Nucleus accumbens (tissue), 56 donors: ENCODE measurements at places on chromosomes 6 and 20.

GRCh38 chr6:162230147-162230752 is 497.3 kb downstream of the PRKN start:
- no peak for DNase-seq

- no peak for DNase-seq
Measured at GRCh38 chr20:59661153-59661552, 56.8 kb downstream of the PHACTR3 start.

DNA sequence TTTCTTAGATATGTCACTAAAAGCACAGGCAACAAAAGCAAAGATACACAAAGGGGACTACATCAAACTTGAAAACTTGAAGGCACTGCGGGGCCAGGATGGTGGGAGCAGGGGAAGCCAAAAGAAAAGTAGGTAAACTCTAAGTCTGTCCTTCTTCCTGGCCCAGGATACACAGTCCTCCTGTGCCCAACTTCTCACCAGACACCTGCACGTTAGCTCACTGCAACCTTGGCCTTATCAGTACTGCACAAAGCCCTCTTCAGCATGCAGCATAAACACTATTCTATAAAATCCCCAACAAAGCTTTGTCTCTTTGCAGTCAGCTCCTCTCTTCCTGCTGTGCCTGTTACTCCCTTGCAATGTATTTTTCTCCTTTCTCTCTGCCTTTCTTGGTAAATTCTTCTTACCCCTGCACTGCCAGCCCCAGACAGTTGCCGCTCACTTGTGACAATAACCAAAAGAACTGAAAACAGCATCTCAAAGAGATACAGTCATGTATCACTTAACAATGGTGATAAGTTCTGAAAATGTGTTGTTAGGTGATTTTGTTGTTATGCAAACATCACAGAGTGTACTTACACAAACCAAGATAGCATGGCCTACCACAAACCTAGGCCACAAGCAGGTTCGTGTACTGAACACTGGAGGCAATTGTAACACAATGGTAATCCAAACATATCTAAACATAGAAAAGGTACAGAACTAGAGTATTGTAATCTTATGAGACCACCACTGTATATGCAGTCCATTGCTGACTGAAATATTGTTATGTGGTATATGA is 51.2 kb downstream of the NINL start:
- no peak for DNase-seq

GRCh38 chr20:11717562-11717961 is 200.1 kb upstream of the BTBD3 start:
- DNase-seq: no peak

DNA sequence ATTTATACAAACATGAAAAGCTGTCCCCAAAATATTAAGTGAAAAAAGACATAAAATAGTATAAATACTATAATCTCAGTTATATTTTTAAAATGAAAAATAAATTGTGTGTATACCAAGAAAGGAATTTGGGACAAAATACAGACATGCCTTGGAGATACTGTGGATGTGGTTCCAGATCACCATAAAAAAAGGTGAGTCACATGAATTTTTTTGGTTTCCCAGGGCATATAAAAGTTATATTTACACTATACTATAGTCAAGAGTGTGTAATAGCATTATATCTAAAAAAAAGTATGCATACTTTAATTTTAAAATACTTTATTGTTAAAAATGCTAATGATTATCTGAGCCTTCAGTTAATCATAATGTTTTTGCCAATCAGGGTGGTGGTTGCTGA is 17.4 kb upstream of the SDHAF4 start:
- DNase-seq: no peak

DNA sequence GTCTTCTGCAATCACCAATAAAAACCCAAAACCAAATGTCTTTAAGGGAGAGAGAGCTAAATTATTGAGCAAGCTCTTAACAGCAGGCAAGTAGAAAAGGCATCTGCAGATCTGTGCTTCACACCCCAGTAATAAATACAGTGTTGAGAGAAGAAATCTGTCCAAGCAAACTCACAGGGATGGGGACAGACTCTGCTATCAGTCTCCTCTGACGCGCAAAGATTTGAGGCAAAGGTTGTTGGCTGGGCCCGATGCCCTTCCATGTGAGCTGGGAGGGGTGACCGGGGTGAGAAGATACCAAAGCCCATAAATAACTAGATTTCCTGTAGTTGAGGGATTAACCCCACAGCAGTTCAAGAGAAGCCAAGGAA is 315.2 kb upstream of the SOX4 start:
- DNase-seq: no peak

GRCh38 chr6:34227761-34228421 is 8.8 kb upstream of the HMGA1 start:
- DNase-seq: no peak

- no peak for DNase-seq
Measured at GRCh38 chr6:10991115-10991514, 53.0 kb downstream of the ELOVL2 start.

GRCh38 chr20:37378420-37378784 is 32.5 kb downstream of the SRC start:
- no peak for DNase-seq

DNA sequence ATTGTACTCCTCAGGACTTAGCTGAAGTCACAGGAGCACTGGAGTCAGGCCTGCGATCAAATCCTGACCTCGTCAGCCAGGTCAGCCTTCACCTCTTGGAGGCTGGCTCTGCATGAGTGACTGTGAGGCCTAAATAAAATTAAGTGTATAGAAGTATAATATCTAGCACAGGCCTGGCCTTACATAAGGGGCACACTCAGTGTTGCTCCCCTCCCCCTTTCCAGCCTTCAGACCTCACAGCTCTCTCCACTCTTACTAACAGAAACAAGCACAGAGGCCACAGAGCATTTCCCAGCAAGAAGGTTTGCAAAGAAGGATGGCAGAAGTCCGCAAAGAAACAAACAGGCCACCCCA is 84.8 kb downstream of the TRERF1 start:
- DNase-seq: no peak

GRCh38 chr20:16714751-16715150 is 15.1 kb upstream of the SNRPB2 start:
- DNase-seq: no peak

DNA sequence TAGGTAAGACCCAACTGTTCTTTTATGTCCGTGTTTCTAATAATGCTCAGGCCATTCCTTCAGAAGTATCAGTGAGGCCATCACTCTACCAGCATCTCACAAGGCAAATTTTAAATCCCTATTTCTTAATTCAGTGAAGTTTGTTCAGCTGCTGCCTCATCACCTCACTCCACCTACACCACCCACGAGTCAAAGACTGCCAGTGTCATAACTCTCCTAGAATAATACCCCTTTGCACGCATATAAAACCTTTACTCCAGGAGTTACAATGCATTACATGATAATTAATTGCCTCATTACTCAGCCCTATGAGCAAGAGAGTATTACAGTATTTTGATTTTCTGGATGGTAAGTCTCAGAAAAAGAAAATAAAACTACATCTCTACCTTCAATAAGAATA is 793.6 kb downstream of the TFAP2A start:
- DNase-seq: peak; percentile 51

GRCh38 chr6:29553268-29554057 is 6.1 kb downstream of the UBD start:
- DNase-seq: no peak

GRCh38 chr6:126167726-126168125 is 172.2 kb upstream of the CENPW start:
- no peak for DNase-seq

GRCh38 chr20:19603376-19603750 is 154.7 kb upstream of the RIN2 start:
- DNase-seq: no peak

GRCh38 chr6:56659721-56660380 is 17.2 kb upstream of the DST start:
- DNase-seq: no peak

GRCh38 chr6:82413868-82414267 is 50.3 kb downstream of the TPBG start:
- no peak for DNase-seq

GRCh38 chr6:137160763-137161162 is 12.7 kb downstream of the IL22RA2 start:
- no peak for DNase-seq

GRCh38 chr20:48760403-48760983 is 67.3 kb downstream of the PREX1 start:
- DNase-seq: no peak

DNA sequence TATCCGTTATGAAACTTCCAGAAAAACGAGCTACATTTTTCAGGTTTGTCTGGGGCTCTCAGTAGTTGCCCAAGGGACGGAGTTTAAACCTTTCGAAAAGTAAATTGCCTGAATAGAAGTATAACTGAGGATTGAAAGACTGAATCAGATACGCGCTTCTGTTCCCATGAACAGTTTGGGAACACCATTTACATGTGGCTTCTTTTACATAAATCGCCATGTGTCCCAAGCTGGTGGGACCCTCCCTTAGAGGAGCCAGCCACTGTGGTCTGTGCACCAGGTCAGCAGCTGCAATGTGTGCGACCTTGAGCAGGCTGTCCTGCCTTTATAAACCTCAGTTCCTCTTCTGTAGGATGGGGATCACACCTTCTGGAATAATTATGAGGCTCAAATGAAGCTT is 11.0 kb downstream of the ENTPD6 start:
- no peak for DNase-seq

GRCh38 chr20:11799281-11799684 is 118.4 kb upstream of the BTBD3 start:
- DNase-seq: no peak

GRCh38 chr6:107421696-107422256 is 37.6 kb downstream of the PDSS2 start:
- no peak for DNase-seq

DNA sequence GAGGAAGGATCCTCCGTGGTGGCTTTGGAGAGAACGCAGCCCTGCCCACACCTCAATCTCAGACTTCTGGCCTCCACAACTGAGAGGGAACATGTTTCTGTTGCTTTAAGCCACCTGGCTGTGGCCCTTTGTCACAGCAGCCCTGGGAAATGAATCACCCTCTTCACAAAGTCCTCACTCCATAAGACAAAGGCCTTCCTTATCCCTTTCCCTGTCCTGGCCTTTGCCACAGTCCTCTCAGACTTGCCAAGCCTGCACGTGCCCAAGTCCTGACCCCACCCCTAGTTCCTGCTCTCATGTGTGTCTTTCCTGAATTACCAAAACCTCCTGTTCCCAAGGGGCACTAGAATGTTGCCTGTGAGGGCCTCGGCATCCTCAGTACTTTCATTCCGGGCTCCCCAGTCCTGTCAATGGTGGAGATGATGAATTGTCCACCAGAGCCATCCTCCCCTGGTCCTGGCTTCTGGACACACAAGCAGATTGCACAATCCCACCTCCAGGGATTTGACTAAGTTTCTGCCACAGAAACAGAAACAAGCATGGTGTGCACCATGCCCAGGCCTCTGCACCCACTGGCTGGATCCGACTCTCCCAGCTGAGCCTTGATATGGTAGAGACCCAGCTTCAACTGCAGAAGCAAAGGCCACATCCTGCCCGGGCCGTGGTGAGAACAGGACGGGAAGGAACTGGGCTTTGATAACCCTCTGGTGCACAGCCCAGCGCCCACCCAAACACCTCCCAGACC is 232.6 kb upstream of the PDE10A start:
- no peak for DNase-seq

- no peak for DNase-seq
Measured at GRCh38 chr20:56423211-56423610, 11.2 kb downstream of the CASS4 start.

DNA sequence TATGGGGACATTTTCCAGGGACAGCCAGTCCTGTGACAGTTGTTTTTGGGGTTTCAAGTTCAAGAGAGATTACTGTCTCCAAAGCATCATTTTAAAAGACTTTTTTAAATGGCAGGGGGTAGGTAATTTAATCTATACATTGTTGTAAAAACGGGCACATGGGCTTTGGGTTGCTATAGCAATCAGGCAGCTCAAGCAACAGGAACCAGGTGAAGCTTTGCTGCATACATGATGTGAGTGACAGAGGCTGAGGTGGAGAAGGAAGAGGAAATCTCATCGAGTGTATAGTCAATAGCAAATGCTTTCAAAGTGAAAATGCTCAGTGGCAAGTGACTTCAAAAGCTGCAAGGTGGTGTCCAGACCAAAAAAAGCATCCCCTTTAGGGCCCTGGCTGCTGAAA is 277.4 kb upstream of the JAG1 start:
- DNase-seq: no peak

DNA sequence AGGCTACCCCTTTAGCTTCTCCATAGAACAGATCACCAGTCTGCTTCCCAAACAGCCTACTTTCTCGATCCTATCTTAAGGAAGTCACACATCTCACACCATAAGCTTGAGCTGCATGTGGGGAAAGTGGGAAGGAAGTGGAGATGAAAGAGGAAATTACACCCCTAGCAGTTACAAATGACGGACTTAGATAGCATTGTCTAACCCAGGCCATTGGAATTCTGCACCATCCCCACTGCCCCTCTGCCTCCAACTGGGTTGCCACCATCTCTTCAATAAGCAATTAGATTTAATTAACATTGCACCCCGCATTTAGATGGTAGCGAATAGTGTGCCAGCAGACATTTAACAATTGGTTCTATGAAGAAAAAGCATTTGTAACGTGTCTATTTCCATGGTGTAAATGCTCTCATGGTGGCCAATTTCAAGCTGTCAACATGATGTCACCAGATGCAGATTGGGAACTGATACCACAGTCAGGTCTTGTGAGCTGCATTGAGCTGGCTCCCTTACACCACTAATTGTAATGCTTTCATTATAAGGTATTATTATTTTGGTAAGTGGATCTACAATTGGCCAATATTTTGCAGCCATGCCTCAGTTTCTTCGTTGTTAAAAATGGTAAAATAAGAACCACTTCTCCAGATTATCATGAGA is 124.7 kb downstream of the CD24 start:
- no peak for DNase-seq

GRCh38 chr20:48214601-48215000 is 429.3 kb upstream of the SULF2 start:
- no peak for DNase-seq
